ENCODE measurements at places on chromosomes 16 and 17.

- DNase-seq = no peak
Measured at GRCh38 chr17:72931635-72932034, 160.9 kb downstream of the SLC39A11 start.

GRCh38 chr17:47120521-47121095, 68.5 kb downstream of the CDC27 start:
- no peak for DNase-seq

DNA sequence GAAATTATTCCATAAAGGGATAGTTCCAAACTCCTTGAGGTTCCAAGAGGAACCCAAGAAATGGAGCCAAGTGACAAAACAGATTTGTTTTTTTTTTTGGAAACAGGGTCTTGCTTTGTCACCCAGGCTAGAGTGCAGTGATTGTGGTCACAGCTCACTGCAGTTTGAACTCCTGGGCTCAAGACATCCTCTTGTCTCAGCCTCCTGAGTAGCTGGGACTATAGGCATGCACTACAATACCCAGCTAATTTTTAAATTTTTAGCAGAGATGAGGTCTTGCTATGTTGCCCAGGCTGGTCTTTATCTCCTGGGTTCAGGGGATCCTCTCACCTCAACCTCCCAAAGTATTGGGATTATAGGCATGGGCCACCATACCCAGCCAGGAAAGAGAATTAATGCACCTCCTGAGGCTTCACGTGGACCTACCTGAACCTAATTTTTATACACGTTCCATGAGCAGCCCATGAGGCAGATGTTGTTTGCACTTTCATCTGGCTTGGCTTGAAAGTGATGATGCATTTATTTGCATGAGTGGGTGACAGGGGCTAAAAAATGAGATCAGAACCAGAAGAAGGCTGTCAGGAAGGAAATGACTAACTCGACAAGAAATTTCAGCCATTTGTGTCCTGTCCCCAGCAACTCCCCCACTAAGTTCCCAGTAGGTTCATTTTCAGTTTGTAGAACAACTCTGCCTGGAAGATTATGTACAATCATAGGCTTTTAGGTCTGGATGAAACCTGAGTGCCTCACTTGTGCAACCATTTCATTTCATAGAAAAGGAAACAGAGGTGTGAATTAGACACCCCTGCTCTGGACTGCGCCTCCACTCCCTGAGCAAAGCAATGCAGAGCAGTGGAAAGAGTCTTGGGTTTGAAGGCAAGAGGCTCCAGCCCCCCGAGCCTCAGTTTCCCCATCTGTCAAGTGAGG, 10.3 kb upstream of the IRF8 start:
- DNase-seq = no peak

DNA sequence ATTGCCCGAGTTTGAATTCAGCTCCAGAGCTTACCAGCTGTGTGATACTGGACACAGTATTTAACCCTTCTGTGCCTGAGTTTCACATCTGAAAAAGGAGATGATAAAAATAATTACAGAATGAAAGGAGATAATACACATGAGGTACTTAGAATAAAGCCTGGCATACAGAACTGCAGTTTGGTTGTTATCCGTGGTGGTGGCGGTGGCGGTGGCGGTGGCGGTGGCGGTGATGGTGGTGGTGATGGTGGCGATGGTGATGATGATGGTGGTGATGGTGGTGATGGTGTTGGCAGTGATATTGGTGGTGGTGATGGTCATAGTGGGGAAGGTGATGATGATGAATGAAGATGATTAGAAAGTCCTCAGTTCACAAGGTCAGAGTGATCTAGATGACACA, 57.2 kb downstream of the ABCC1 start:
- DNase-seq = no peak

- no peak for DNase-seq
Measured at GRCh38 chr17:5344914-5345313, 62.8 kb downstream of the RABEP1 start.

DNA sequence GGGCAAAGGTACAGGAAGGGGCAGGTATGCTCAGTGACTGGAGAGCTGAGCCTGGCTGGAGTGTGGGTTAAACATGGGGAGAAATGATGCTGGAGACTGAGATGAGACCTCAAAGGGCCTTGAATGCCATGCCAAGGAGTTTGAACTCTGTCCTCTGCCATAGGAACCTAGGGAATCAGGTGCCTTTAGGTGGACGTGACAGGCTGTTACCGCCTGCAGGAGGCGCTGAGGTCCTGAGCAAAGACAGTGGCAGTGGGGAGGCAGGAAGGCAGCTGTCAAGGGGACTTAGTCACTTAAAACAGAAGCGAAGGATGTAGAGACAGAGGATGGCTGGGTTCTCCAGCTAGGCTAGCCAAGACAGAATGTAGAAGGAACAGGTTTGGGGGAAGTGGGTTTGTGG, 9.1 kb downstream of the PSMB3 start:
- DNase-seq = no peak

DNA sequence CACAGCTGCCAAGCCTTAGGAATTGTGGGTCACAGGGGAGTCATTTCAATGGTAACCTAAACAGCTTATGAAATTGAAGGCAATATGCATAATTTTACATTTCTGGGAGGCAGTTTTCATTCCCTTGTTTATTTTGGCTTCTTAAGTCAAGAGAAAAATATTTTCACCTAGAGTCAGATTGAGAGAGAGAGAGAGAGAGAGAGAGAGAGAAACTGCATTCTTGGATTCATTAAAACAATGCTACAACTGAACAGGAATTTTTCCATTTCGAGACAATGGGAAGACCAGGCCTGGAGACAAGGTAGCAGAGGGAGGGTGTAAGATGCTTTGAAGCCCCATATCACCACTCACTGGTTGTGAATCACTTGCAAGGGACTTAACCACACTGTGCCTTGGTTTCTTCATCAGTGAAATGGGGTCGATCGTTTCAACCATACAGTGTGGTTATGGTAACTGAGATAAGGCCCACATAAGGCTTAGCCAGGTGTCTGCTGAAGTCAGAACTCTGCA, 224.7 kb upstream of the IRX3 start:
- no peak for DNase-seq

DNA sequence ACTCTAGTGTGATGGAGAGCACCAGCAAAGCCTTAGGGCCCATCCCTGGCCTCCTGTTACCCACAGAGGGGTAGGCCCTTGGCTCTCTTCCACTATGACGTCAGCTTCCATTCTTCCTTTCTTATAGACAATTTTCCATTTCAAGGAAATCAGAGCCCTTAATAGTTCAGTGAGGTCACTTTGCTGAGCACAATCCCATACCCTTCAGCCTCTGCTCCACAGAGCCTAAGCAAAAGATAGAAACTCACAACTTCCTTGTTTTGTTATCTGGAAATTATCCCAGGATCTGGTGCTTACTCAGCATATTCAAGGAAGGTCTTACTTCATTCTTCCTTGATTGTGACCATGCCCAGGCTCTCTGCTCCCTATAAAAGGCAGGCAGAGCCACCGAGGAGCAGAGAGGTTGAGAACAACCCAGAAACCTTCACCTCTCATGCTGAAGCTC, at the start of gene CCL8:
TSS of gene CCL8 (plus strand) at position 397 of the 445 bp plus-strand sequence. CDS start 67 bp downstream, outside the sequence.
- no peak for DNase-seq

DNA sequence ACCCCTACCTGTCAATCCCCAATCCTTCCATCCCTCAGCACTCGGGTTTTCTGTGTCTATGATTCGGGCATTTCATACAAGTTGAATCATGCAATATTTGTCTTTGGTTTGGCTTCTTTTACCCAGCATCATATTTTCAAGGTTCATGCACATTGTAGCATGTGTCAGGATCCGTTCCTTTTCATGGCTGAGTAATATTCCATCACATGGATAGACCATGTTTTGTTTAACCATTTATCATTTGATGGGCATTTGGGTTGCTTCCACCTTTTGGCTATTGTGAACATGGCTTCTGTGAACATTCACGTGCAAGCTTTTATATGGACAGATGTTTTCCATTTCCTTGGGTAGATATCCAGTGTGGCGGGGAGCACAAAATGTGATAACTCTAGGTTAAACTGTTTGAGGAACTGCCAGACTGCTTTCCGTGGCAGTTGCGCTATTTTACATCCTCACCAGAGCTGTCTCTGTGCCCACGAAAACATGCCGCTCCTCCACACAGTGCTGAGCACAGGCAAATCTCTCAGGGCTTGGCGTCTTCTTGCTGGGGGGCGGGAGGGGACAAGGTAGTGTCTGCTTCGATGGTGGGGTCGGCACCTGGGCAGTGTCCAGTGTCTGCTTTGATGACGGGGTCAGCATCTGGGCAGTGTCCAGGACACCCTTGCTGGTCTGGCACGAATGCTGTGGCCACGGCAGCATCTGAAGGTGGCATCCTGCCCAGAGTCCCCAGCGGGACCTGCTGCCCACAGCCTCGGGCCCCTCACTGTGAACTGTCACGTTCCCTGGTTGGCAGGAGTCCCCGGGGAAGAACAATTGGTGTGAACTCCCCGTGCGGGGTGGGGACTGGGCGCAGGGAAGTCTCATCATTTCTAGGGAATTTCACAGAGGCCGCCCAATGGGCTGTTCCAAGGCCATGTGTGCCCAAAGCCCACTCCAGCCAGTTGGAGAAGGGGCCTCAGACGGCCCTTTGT, 32.4 kb upstream of the JPH3 start:
- no peak for DNase-seq

DNA sequence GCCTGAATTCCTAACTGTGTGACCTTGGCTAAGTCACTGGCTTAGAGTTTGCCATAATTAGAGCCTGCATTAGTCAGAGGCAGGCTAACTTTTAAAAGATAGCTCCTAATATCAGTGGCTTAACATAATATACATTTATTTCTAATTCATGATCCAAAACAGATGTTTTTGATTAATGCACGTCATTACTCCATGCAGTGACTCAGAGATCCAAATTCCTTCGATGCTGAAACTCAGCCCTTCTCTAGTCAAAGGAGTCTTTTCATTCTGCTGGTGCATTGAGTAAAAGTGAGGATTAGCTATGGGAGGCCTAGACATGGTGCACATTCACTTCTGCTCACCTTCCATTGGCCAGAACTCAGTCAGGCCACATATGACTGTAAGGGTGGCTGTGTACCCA, 49.8 kb downstream of the IRX3 start:
- no peak for DNase-seq

DNA sequence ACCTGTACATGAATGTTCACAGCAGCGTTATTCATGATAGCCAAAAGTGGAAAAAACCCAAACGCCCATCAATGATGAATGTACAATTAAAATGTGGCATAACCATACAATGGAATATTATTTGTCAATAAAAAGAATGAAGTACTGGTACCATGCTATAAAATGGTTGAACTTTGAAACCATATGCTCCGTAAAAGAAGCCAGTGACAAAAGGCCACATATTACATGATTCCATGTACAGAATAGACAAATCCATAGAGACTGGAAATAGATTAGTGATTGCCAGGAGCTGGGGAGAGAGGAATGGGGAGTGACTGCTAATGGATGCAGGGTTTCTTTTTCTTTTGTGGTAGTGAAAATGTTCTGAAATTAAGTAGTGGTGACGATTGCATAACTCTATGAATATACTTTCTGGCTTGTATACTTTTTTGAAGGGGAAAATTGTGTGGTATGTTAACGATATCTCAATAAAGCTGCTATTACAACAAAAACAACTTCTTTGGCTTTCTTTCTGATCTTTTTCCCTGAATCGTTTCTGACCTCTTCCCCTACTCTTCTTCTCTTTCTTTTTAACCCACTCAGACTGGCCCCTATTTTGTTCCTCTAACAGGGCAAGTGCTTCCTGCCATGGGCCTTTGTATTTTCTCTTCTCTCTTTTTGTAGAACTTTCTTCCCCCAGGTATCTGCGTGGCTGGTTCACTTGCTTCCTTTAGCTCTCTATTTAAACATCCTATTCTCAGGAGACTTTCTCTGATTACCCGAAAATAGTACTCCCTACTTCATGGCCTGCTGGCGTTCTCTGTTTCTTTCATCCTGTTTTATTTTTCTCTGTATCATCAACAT, 67.9 kb downstream of the FTO start:
- no peak for DNase-seq

DNA sequence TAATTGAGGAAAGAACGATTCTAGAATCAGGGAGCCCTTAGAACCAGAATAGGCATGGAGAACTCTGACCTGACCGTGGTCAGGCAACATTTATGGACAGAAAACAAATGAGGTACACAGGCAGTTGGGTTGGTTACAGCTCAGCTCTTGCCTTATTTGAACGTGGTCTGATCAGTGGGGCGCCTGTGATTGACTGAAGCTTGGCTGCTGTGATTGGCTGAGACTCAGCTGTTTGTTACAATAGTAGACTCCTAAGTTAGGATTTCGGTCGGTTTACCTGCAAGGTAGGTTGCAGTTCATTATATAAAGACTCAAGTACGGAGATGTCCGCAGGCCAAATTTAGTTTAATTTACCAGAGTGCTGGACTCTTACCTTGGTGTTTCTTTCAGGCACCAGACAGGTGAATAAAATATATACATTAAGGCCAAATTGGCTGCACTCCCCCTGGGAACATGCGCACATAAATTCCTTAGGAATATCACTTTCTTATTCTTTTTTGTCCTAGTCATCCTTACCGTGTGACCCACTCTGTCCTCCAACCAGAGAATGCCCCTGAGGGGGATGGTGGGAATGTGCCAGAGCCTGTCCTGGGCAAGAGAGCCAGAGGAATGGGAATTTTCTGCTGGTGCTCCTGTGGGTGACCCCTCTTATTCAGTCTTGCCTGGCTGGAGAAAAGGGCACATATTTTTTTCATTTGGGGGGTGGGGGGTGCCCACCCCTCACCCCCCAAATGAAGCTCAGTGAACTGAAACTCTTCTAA, 7.5 kb upstream of the CSNK2A2 start:
- no peak for DNase-seq

GRCh38 chr16:69709456-69710084, 16.8 kb downstream of the NQO1 start:
- DNase-seq = no peak

DNA sequence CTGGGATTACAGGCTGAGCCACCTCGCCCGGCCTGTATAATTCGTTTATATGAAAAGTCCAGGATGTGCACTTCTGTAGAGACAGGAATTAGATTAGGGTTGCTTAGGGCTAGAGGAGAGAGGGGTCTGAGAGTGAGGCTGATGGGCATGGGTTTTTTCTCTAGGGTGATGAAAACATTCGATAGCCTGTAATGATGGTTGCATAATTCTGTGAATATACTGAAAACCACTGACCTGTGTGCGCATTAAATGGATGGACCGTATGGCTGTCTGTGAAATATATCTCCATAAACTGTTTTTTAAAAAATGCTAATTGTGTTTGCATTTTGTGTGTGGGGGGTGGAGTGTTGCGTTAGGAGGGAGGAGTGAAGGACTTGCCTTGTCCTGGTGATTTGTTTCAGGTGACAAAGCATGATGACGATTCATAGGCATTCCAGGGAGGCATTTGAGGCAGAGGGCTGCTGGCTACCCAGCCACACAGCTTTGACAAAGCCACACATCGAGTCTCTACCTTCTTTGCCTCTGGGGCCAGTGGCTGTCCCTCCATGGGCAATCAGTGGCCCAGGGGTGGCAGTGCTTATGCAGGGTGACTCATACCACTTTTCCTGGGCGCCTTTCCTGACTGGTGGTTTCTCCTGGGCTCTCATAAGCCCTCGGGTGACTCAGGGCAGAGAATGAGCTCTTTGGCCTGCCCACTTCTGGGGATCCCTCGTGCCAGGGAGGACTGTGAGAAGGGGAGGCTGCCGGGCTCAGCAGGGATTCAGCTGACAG, 148.5 kb upstream of the WSCD1 start:
- DNase-seq = no peak

- DNase-seq = no peak
Measured at GRCh38 chr16:15856901-15857698, at the start of gene MYH11. Gene MYH11 (minus strand): TSS chr16:15857028. CDS start chr16:15838252, 18,776 bp downstream.

- no peak for DNase-seq
Measured at GRCh38 chr16:66651474-66651765, 45.1 kb downstream of the CMTM4 start.
